ENCODE measurements at places on chromosomes 4 and X.

- no peak for DNase-seq
These were observed 61.5 kb upstream of the HHIP start for GRCh38 chr4:144584428-144584827.

GRCh38 chr4:158826057-158826456 lies 57.2 kb downstream of the FNIP2 start:
- DNase-seq: no peak

DNA sequence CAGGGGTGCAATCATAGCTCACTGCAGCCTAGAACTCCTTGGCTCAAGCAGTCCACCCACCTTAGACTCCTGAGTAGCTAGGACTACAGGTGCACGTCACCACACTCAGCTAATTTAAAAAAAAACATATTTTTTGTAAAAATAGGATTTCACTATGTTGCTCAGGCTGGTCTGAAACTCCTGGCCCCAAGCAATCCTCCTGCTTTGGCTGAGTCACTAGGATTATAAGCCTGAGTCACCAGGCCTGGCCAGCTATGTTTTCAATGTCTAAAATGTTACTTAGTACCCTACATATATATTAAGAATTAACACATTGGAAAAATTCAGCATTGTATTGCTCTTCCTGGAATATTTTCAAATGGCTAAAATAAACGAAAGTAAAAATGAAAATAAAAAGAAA lies 37.5 kb downstream of the PNPLA4 start:
- no peak for DNase-seq

- no peak for DNase-seq
These were observed 32.0 kb downstream of the MAGEC1 start for GRCh38 chrX:141935645-141936044.

Measured in stimulated activated naive B cell treated with anti-CD40 and anti-IgM and Interleukin-4, amounts not matched to agents 10 μg/mL and 1 μg/mL and 100 μg/mL, for 72 hours (primary cell).